ENCODE measurements at places on chromosomes 6 and 20.

GRCh38 chr6:35906499-35906846 lies 14.4 kb downstream of the SRPK1 start:
- no peak for DNase-seq

- peak; percentile 3 for DNase-seq
Measured at GRCh38 chr6:88870717-88871330, 92.6 kb downstream of the RNGTT start.

- no peak for DNase-seq
Measured at GRCh38 chr20:50367104-50367674, 143.0 kb upstream of the PTPN1 start.

- DNase-seq, result no peak
Measured at GRCh38 chr6:107894809-107895396, 63.1 kb downstream of the SEC63 start.
